ENCODE measurements at places on chromosomes 11 and 22.

- H3K27me3 ChIP-seq: no peaks in the 10 kb centered on the region
- H3K4me1 ChIP-seq: no peaks in the 10 kb centered on the region
- H3K4me3 ChIP-seq: no peak overlapping the region
- H3K27ac ChIP-seq: no peak overlapping the region
These were observed 798.1 kb upstream of the LRRC4C start for GRCh38 chr11:42257534-42257933.

GRCh38 chr11:113082341-113082955 is 121.2 kb downstream of the NCAM1 start:
- H3K27me3 ChIP-seq: no peaks in the 10 kb centered on the region
- no peaks in the 10 kb centered on the region for H3K36me3 ChIP-seq
- no peaks in the 10 kb centered on the region for H3K4me1 ChIP-seq
- no peak for DNase-seq

DNA sequence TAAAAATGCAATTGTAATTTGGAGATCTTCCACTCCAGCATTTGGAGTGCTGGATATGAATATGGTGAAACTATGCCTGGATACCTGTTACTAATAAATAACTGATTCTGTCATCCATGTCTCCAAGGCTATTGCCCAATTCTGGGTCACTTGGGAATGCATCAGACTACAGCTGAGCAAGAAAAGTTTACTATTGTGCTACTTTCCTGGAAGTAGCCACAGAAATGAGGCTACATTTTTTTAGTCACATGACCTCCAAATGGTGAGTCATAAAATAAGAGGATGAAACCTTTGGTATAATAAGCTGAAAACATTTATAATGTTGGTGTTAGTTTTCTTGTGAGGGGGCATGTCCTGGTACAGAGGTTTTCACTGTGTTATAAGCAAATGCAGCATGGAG is 44.4 kb downstream of the DCDC1 start:
- no peaks in the 10 kb centered on the region for H3K27me3 ChIP-seq
- no peak overlapping the region for H3K27ac ChIP-seq
- H3K4me3 ChIP-seq: no peak overlapping the region

DNA sequence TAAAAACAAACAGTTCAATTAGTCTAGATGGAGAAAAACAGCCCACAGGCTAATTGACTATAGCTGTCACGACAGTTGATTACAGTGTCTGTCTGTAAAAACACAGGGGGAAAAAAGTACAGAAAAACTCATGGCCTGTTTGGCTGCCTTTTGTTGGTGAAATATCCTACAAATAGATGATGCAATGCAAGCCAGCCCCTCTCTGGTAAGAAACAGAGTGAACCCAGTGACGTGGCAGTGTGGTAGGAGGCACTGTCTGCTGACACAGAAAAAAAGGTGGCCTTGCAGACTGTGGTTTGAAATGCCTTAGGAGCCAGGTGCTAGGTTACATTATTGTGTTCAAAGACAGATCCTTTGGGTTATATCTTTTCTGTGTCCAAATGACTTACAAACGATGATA is 431.4 kb upstream of the CCDC90B start:
- DNase-seq: no peak
- H3K27me3 ChIP-seq: no peaks in the 10 kb centered on the region
- no peaks in the 10 kb centered on the region for H3K4me1 ChIP-seq
- no peak overlapping the region for H3K27ac ChIP-seq

- no peak overlapping the region for H3K27ac ChIP-seq
- H3K36me3 ChIP-seq: no peaks in the 10 kb centered on the region
- no peak overlapping the region for H3K4me3 ChIP-seq
- peaks cover 10% of the 10 kb centered on the region for H3K27me3 ChIP-seq
These were observed 6.1 kb downstream of the ARVCF start for GRCh38 chr22:20010307-20011122.

GRCh38 chr22:29817724-29818123 is 20.4 kb downstream of the ASCC2 start:
- H3K4me1 ChIP-seq: no peaks in the 10 kb centered on the region
- DNase-seq: no peak
- no peak overlapping the region for H3K27ac ChIP-seq
- peaks cover 83% of the 10 kb centered on the region for H3K36me3 ChIP-seq
- H3K4me3 ChIP-seq: no peak overlapping the region
- no peaks in the 10 kb centered on the region for H3K27me3 ChIP-seq

GRCh38 chr11:37313266-37313665 is 715.2 kb upstream of the RAG2 start:
- no peak overlapping the region for H3K27ac ChIP-seq
- DNase-seq: no peak
- no peaks in the 10 kb centered on the region for H3K27me3 ChIP-seq
- H3K4me3 ChIP-seq: no peak overlapping the region
- H3K4me1 ChIP-seq: no peaks in the 10 kb centered on the region

DNA sequence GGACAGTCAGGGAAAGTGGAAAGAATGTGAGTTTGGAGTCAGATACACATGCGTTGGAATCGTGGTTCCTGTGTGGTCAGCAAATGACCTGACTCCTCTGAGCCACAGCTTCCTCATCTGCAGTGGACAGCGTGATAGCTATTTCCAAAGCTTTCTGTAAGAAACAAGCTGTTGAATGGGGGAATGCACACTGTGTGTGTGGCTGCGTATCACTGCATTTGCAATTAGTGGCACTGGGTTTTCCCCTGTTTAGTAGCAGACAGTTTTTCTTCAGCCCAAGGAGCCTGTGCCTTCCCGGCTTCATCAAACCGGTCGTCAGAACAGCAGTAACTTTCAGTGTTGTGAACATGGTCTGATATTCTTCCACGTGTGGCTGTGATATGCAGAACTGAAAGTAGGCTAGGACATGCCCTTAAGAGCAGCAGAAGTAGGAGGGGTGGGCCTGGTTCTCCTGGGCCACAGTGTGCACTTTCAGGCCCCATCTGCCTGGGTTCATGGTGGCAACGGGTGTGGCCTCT is 121.5 kb downstream of the RRAS2 start:
- no peak overlapping the region for H3K27ac ChIP-seq
- no peaks in the 10 kb centered on the region for H3K27me3 ChIP-seq
- peaks cover 2% of the 10 kb centered on the region for H3K4me1 ChIP-seq
- H3K4me3 ChIP-seq: no peak overlapping the region

DNA sequence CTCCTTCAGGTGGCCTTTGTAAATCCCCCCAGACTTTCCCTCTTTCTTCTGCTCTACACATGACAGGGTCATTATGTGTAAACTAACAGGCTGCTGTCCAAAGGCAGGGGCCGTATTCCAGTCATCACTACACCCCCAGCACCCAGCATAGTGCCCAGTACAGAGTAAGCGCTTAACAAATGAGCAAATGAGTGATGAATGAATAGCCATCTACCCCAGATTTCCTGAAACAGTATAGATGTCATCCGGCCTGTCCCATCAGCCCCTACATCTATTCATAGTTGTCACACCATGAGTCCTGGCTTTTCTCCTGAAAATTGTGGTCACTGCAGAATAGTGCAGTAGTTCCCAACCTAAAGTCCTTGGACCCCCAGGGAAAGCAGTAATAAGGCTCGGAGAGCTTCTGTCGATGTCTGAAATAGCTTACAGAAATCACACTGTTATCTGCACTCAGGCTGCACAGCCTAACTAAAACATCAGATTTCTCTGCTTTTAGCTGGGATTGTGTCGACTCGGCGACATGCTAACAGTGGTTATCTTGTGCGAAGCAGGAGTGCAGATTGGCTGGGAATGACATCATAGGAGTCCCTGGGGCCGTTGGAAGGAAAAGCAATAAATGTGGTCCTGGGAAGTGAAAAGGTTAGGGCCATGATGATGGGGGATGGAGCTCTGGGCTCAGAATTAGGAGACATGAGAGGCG is 143.8 kb upstream of the NECTIN1 start:
- H3K4me3 ChIP-seq: no peak overlapping the region
- no peak overlapping the region for H3K27ac ChIP-seq
- no peaks in the 10 kb centered on the region for H3K36me3 ChIP-seq
- DNase-seq: no peak

DNA sequence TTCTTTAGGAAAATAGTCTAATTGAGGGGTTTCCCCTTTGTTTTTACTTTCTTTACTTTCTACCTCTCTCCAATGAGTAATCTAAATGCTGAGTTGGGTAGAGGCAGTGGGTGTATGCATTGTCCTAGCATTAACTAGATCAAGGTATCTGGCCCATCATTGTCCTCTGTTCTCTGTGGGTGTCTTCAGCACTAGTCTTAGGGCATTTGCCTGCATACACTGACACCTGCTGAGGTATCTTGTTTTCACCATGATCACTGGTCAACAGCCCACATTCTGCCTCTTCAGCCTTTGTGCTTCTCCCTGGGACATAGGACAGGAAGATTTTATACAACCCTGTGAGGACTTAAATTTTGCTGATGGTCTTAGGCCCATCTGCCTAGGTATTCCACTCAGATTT is 371.1 kb downstream of the RAB38 start:
- no peaks in the 10 kb centered on the region for H3K36me3 ChIP-seq
- no peaks in the 10 kb centered on the region for H3K4me1 ChIP-seq
- H3K4me3 ChIP-seq: no peak overlapping the region
- H3K27me3 ChIP-seq: no peaks in the 10 kb centered on the region

GRCh38 chr11:8094656-8095055 is 13.6 kb downstream of the TUB start:
- no peak for DNase-seq
- no peaks in the 10 kb centered on the region for H3K36me3 ChIP-seq
- H3K27me3 ChIP-seq: no peaks in the 10 kb centered on the region

GRCh38 chr11:28584992-28585391 is 476.8 kb downstream of the METTL15 start:
- no peak overlapping the region for H3K27ac ChIP-seq
- H3K36me3 ChIP-seq: no peaks in the 10 kb centered on the region
- DNase-seq: no peak
- H3K4me3 ChIP-seq: no peak overlapping the region
- H3K27me3 ChIP-seq: no peaks in the 10 kb centered on the region

DNA sequence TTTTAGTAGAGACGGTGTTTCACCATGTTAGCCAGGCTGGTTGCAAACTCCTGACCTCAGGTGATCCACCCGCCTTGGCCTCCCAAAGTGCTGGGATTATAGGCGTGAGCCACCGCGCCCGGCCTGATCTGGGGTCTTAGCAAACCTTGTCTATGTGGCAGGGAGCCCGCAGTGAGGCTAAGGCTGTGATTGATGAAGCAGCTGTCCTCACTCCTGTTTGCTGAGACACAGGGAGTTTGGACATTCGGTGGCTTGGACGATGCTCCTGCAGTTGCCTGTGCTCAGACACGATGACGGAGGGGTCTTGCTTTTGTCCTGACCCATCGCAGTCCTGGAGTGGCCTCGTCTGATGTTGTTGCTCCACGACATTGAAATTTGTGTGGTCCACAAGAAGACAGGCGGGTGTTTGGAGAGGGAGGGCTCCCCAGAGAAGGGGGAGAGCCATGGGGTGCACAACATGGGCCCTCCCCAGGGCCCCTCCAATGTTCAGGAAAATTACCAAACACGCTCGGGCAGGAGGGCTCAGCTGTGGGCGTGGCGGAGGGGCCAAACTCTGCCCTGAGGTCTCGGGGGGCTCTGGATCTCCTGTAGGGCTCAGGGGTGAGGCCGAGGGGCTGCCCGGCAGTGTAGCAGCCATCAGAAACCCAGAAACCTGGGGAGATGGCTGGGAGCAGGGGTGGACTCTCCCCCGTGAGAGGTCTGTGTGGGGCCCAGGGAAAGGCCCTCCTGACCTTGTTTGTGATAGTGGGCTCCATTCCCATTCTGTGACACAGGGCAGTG is 41.8 kb upstream of the PRR5 start:
- H3K27ac ChIP-seq: no peak overlapping the region
- no peaks in the 10 kb centered on the region for H3K27me3 ChIP-seq
- DNase-seq: no peak
- H3K4me1 ChIP-seq: peaks cover 2% of the 10 kb centered on the region
- H3K36me3 ChIP-seq: no peaks in the 10 kb centered on the region

DNA sequence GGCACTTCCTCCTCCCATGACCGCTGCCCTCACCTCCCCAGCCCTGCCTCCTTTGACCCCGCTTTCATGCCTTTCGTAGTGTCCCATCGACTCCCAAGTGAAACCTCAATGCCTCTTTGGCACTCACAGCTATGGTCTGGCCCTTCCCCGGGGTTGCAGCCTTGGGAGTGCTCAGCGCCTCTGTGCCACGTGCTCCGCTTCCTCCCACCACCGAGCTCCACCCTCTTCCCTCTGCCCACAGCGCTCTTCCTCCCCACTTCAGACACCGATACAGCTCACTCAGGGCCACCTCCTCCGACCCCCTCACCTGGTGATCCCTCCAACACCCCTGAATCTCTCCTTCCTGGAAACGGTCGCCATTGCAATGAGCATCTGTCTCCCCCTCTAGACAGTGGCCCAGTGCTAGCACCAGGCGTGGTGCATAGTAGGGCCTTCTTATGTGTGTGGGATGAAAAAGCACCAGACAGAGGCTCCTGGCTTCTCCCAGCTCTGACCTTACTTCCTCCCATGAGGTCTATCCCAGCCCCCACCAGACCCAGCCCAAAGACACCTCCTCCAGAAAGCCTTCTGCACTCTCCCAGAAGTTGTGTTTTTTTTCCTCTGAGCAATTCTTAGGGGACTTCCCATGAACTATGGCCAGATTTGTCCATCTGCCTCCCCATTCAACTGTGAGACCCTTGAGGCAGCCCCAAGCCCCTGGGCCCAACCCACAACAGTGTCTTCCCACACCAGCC is 16.4 kb upstream of the SCGB1A1 start:
- no peaks in the 10 kb centered on the region for H3K27me3 ChIP-seq
- H3K36me3 ChIP-seq: no peaks in the 10 kb centered on the region
- no peak overlapping the region for H3K27ac ChIP-seq
- peaks cover 12% of the 10 kb centered on the region for H3K4me1 ChIP-seq
- H3K4me3 ChIP-seq: peak overlapping the region; percentile 4

DNA sequence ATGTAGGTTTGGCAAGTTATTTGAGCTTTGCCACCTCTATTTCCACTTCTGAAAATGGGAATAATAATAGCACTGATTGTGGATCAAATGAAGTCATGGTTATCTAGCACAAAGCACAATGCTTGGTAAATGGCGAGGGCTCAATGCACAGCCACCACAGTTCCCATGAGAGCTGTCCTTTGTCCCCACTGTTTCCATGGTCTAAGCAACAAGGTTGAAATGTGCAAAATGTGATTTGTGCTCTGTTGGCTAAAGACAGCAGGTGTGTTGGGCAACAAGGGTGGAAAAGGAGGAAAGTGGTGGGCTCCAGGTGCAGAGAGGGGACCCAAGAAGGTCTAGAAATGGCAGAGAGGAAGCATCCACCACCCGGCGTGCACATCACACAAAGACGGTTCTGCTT is 200.5 kb downstream of the TRIM29 start:
- H3K4me1 ChIP-seq: no peaks in the 10 kb centered on the region
- no peaks in the 10 kb centered on the region for H3K36me3 ChIP-seq
- H3K27me3 ChIP-seq: no peaks in the 10 kb centered on the region
- DNase-seq: no peak
- no peak overlapping the region for H3K27ac ChIP-seq
